ENCODE measurements at places on chromosomes 1 and 21.

DNA sequence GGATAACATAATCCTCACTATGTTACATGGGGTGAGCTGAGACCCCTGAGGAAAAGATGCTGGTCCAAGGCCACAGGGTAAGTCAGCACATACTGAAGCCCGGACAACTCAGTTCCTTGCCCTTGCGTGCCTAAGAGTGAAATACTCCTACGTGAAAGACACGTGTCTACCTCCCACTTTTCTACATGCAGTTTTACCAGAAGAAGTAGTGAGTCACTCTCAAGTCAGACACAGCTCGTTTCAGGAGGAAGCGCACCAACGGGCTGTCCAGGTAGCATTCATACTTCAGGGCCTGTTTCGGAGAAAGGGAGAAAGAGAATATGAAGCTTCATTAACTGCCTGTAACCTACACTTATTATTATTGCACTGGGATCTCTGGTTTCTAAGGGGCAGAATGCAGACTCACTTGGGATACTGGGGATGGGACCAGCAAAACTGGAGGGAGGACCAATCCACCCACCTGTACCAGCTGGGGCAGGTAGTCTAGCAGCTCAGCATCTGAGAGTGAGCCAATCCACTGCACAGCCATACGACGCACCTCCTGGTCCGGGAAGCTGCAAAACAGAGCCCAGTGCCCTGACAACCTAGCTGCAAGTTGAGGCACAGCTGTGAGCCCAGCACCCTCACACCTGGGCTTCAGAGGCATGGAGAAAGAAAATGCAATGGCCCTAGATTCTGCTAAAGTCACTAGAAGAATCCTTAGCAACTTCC, 32.4 kb upstream of the PPP1R15B start:
- DNase-seq, result no peak

DNA sequence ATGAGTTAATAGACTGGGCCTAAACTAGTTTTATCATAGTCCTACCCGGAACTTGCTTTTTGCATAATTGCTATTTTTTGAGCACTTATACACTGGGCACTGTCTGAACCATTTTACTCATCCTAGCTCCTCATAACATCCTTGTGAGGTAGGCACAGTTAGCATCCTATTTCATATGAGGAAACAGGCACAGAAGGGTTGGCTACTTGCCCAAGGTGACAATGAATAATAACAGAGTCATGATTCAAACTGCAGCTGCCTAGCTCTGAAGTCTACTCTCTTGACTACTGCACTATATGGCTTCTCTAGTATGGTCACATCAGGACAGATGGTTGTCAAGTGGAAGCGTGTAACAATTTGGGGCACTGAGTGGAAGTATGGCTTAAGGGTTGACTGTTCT, 18.2 kb upstream of the RC3H1 start:
- DNase-seq, result no peak

- DNase-seq, result no peak
Measured at GRCh38 chr1:54253480-54253879, 53.5 kb downstream of the MRPL37 start.

DNA sequence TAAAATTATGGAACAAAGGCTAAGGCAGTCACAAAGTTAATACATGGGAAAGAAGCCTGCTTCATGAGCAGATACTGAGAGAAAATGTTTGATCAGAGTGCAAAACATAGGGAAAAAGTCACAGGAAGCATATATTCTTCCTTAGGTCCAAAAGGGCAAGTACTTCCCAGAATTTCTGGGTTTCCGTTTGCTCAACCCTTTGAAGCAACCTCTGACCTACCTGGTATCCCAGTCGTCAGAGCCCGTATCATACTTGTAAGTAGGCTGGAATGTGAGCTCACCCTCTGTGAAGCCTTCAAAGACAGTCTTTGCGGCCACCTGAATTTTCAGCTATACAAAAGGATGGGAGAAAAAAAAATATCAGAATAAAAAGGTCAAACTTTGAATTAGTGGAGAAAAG, 20.5 kb upstream of the MTF1 start:
- no peak for DNase-seq

GRCh38 chr1:11537854-11538591, 59.1 kb downstream of the DISP3 start:
- DNase-seq, result no peak

DNA sequence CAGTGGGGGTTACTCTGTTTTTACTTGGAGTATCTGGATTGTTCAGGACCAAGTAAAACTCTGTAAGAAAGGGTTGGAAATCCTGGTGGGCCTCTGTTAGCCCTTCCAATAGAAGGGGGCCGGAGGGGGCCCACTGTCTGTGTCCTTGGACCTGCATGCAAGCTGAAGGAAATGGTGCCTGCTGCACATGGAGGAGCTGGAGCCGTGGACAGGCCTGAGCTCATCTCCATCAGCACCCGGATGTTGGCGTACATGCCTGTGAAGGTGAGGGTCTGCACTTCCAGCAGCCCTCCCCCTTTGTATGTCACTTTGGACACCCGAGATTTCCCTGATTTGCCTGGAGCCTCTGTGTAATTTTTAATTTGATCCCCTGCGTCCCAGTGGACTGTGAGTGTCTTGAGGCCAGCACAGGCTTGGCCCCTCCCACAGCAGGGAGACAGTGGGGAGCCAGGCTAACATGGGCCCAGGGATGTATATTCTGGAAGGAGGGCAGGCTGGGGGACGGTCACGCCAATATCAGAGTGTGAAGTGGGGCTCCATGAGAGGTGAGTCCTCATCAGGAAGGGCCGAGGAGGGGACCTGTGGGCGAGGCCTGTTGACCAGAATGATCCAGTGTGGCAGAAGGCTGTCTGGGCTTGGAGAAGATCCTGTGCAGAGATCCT, 16.8 kb downstream of the GALNT2 start:
- DNase-seq, result no peak

DNA sequence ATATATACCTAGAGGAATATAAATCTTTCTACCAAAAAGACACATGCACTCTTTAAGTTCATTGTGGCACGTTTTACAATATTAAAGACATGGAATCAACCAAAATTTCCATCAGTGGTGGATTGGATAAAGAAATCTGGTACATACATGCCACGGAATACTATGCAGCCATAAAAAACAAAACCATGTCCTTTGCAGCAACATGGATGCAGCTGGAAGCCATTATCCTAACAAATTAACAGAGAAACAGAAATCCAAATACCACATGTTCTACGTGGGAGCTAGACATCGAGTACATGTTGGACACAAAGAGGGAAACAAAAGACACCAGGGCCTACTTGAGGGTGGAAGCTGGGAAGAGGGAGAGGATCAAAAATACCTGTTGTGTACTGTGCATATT, 33.0 kb upstream of the B3GALT2 start:
- DNase-seq, result no peak

DNA sequence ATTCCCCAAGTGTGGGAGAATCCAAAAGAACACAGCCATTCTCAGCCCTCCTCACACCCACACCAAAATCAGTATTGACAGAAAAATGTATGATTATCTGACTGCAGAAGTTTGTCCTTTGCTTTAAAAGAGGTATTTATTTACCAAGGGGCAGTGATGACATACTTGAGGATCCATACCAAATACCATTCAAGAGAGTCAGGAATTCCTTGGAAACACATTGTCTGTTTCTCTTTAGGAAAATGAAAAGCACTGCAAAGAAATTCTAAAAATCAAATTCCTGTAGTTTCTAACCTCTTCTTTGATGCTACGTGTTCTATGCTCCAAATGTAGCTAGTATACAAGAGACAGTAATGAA, 509.6 kb upstream of the CXADR start:
- no peak for DNase-seq

DNA sequence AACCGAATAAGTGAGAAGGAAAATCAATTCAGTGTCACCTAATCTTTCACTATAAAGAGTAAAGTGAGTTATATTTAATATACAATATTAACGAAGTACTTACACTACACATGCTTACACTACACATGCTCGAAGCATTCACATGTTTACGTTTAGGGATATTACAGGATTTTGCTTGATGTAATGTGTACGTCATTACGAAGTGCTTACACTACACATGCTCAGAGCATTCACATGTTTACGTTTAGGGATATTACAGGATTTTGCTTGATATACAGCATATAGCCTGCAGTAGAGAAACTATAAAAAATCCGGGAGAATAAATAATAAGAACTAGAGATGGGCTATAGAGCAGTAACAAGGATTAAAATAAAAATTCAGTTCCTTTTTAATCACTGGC, 538.8 kb upstream of the CXADR start:
- DNase-seq, result no peak

GRCh38 chr21:35319684-35320283, 270.7 kb upstream of the RUNX1 start:
- no peak for DNase-seq

DNA sequence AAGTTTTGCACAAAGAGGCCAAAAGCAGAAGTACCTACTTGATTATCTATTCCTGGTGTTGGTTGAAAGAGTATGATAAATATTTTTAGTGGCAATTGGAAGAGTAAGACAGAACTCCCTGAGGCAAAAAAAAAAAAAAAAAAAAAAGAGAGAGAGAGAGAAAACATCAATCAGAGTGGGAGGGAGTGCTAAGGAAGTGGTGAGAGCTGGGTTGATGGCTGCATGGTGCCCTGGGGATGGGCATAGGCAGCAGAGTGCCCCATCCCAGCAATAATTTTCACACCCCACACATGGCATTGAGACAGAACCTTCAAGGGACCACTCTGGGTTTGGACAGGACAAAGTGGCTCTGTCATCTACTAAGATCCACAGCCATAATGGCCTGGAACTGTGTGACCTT, 59.4 kb upstream of the FAM20B start:
- DNase-seq, result no peak

DNA sequence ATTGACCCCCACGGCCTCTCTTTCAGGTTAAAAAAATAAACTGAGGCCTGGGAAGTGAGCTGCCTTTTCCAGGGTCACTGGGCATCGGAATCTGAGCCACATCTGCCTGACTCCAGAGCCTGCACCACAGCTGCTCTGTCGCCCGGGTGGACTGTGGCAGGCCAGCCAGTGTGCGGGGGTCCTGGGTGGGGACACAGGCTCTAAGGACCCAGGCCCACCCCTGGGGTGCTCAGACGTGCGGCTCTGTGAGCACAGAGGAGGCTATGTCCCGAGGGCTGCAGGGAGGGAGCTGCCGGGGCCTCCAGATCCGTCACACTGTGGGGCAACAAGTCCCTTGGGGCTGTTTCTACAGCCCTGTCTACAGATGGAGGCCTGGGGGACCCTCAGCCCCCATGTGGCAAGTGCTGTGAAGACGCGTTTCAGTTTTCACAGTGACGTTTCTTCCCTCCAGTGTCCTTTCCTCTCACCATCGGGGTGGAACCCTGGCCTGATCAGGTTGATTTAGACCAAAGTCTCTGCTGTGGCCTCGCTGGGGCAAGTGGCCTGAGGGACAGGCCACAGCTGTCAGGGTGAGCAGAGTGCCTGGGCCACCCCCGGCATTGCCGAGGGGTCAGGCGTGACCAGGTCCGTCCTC, 39.2 kb upstream of the ACTRT2 start:
- no peak for DNase-seq

- DNase-seq, result no peak
Measured at GRCh38 chr1:200381256-200381984, 28.4 kb downstream of the ZNF281 start.

DNA sequence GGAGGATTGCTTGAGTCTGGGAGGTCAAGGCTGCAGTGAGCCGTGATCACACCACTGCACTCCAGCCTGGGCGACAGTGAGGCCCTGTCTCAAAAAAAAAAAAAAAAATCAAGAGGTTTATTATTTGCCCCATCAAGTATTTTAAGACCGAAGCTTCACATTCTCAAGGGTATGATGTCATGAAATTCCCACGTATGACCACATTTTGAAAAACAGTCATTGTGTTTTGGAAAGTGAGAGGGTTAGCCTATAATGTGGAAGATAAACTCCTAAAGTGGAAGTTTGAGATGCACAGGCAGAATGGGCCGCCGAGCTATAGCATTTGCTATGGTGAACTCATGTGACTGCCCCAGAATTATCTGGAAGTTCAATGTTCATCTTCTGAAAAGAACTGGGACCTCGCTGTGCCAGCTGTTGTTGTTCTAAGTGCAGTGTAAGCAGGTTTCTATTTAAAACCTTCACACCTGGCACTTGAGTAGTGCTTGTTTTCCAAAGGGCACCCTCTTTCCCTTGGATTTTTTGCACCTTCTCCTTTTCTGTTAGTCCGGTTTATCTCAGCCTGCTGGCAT, 96.9 kb upstream of the SLC25A33 start:
- DNase-seq, result no peak

DNA sequence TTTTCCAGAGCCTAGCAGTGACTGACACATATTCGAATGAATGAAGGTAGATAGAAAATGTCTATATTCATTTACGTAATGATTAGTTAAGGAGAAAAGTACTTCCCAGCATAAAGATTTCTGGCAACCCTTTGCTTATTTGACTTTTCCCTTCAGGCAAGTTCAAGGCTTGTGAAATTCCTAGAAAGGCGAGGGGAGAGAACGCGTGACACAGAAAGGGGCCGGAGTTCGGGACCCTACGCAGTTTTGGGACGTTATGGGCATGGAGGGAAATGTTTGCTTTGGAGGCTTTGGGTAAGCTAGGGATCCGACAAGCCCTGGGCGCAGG, 472 bp upstream of the USP25 start:
- no peak for DNase-seq

DNA sequence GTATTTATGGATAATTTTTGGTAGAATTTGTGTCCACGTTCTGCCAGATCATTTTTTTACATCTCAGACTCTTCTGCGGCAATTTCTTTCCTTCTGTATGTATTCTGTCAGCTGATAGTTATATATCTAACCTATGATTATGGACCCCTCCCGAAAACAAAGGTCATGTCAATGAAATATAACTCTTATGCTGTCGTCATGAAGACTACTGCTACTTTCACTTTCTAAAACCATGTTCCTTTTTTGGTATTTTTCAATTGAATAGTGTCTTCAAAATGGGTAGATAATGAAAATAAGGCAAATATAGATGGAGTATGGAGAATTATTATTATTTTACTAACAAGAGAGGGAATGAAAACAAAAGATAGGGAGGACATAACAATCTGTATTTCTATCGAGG, 3.2 kb downstream of the ANGPTL1 start:
- DNase-seq, result no peak

DNA sequence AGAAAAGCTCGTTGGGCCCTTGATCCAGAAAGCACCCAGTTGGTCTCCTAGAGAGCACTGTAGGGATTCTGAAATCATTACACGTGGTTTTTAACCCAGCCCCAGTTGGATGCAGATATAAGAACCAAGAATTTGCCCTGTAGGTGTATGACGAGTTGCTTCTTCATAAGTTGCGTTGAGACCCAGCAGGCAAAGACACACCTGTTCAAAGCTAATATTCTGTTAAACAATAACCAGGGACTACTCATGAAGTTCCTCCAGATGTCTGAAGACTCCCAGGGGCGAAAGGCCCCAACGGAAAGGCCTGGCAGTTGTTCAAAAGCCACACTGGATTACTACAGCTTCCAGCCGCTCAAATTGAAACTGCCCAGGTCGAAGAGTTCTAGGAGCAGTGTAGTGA, 88.6 kb upstream of the HNRNPU start:
- no peak for DNase-seq
